HFFc6 (cell line): ENCODE measurements at places on chromosomes 16 and 17.

DNA sequence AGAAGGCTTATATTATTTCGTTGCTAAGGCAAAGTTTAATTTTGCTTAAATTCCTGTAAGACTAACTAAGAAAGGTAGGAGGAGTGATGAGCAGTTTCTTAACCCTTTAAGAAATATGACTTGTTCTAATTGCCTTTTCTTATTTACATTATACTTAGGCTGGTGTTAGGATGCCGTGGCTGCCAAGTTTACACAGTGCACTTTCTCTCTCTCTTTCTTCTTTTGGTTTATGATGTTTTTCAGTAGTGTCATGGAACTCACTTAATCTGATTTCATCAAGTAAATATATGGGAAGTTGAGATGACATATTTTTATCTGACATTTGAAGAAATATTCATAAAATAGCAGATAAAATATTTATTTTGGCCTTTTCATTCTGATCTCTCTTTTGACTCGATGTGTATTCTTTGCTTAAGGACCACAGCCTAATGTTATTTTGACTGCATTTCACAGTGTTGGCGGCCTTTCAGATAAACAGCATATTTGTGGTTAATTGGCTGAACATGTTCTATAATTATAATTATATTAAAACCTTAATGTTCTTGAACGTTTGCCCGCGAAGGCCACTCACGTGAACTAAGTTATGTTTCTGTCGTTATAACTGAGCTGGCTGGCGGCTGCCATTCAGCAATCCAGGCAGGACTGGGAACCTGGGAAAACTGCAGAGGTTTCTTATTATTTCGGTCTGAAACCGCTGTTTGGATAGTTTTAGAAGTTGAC lies 191.6 kb downstream of the WWOX start:
- H3K4me3 ChIP-seq, result no peak overlapping the region
- H3K27ac ChIP-seq, result no peak overlapping the region
- no peaks in the 10 kb centered on the region; the same call in 1 of the 2 replicates for H3K27me3 ChIP-seq
- H3K36me3 ChIP-seq, result peaks cover 8% of the 10 kb centered on the region
- DNase-seq, result no peak

GRCh38 chr17:64585146-64585545 lies 77.0 kb downstream of the SMURF2 start:
- H3K27ac ChIP-seq, result no peak overlapping the region
- H3K4me3 ChIP-seq, result no peak overlapping the region
- peaks cover 11% of the 10 kb centered on the region for H3K27me3 ChIP-seq
- H3K36me3 ChIP-seq, result peaks cover 43% of the 10 kb centered on the region
- no peak for DNase-seq

DNA sequence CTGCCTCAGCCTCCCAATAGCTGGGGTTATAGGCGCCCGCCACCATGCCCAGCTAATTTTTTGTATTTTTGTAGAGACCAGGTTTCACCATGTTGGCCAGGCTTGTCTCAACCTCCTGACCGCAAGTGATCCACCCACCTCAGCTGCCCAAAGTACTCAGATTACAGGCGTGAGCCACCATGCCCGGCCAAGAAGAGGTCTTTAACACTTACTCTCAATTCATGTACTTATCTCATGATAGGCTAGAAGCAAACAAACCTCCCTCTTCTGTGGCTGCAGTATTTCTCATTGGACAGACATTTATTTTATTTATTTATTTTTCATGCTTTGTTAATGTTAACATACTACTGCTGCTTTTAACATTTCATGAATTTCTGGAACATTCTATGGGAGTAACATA lies 7.0 kb upstream of the NT5C start:
- no peak for DNase-seq
- no peaks in the 10 kb centered on the region for H3K4me1 ChIP-seq
- no peaks in the 10 kb centered on the region; the same call in 1 of the 2 replicates for H3K27me3 ChIP-seq
- H3K4me3 ChIP-seq, result no peak overlapping the region

- H3K4me1 ChIP-seq, result no peaks in the 10 kb centered on the region
- no peak for DNase-seq
- H3K4me3 ChIP-seq, result no peak overlapping the region
Observed at GRCh38 chr17:27512511-27513346, 56.5 kb downstream of the KSR1 start.
